ENCODE measurements at places on chromosomes 1 and 21.
A peak's percentile ranks its signal among the peaks of the same experiment; 100 is the strongest.

DNA sequence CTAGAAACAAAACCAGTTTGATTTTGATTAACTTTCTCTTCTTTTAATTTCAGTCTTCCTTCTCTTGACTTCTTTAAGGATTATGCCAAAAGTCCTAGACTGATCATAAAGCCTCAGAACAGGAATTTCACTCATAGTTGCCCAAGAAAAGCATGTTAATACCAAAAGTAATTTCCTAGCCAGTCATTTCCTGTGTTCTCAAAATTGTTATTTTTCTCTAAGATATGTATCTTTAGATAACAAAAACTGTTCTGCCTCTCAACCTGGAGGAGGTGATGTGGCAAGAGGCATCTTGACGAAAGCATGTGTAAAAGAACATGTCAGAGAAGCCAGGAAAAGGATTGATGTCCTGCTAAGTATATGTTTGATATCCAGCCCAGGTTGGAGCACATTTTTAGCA lies 78.0 kb upstream of the IPO9 start:
- DNase-seq: no peak

- DNase-seq: no peak
These were observed 26.3 kb upstream of the NHLH2 start for GRCh38 chr1:115867216-115867615.

- DNase-seq: no peak
These were observed 502.2 kb upstream of the PRMT6 start for GRCh38 chr1:106554294-106554693.

DNA sequence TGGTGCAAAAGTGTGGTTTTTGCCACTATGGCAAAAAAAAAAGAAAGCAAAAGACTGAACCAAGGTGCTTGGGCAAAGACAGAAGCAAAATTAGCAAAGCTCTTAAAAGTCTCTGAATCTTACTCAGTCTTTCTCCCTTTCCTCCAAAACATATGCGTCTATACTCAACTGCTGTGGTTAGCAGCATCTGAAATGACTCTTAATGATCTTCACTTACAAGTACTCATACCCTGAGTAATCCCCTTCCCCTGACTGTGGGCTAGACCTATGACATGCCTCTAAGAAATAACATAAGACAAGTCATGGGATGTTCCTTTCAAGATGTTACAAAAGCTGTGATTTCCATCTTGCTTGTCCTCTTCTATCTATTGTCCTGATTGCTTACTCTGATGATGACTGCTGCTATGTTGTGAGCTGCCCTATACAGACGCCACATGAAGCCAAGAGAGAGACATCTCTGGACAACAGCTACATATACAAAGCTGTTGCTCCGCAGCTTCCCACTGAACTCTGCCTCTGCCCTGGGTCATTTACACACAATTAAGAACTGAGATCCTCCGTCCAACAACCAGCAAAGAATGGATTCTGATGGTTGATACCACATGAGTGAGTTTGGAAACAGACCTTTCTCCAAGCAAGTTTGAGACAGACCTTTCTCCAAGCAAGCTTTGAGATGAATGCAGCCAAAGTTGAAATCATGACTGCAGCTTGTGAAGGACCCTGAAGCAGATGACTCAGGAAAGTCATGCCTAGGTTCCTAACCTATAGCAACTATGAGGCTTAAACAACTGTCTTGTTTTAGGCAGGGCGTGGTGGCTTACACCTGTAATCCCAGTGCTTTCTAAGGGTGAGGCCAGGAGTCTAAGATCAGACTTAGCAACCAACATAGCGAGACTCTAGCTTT lies 55.2 kb downstream of the PUM1 start:
- DNase-seq: peak; percentile 17

DNA sequence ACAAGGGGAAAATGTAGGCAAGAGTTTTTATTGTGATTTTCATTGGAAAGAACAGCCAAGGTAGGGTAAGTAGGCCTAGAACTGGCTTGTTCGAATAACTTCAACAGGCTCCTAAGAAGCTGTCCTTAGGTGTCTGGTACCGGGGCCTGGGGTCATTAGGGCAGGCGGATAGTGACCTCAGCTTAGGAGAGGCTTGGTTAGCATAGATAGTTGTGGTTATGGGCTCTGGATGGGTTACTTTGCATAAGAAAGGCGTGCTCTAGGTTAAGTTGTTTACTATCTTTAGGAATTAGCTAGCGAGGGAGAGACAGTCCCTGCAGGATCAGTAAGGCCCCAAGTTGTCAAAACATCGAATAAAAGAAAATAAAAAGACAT lies 20.7 kb upstream of the HPCAL4 start:
- no peak for DNase-seq

GRCh38 chr1:28822799-28823198 lies 10.8 kb downstream of the OPRD1 start:
- DNase-seq: no peak

DNA sequence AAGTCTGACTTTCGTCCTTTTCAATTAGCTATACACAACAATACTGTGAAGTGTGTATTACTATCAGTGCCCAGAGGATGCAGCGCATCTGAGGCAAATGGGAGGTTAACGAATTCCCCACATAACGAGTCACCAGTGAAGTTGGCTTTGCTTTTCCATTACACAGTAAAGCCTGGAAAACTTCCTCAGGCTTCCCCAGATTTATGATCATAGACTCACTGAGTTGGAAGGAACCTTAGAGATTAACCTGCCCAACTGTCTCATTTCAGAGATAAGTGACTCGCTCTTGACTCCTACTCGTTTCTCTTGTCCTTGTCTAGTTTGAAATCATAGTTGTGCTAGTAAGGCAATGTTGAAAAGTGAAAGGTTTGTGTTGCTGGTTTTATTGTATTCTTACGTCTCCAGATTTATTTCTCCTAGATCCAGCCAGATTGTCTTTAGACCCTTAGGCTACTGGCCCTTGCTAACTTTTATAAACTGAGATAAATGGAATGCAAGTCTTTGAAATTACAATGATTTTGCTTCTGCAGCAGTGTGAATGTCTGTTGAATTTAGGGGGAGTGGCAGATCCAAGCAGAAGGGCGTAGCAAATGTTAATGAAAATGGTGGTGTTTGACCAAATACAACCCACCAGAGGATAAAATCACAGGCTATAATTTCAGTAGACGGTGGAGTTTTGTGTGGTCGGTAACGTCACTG lies 17.3 kb downstream of the S1PR1 start:
- DNase-seq: no peak

DNA sequence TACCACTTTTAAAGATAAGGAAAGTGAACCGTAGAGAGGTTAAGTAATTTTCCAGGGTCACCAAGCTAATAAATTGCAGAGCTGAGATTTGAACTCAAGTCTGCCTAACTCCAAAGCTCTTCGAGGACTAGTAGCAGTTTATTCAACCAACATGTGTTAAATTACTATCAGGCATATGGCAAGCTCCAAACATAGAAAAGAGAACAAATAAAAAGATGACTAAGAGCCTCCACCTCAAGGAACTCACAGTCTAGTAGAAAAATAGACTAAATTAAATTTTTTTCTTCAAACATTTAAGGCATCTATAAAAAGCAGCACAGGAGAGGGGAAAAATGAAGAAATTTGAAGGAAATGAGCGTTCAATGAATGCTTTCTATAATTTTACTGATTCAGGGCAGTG lies 22.2 kb downstream of the SLC9C2 start:
- DNase-seq: no peak

GRCh38 chr1:94316183-94316582 lies 78.8 kb upstream of the ARHGAP29 start:
- DNase-seq: no peak

GRCh38 chr1:24890887-24891286 lies 39.2 kb downstream of the RUNX3 start:
- no peak for DNase-seq

GRCh38 chr1:75952016-75952415 lies 19.8 kb upstream of the ASB17 start:
- DNase-seq: no peak

- DNase-seq: no peak
These were observed 6.3 kb downstream of the CDKN2C start for GRCh38 chr1:50976111-50976889.

GRCh38 chr1:101112051-101112780 lies 86.6 kb upstream of the DPH5 start:
- DNase-seq: peak; percentile 83

DNA sequence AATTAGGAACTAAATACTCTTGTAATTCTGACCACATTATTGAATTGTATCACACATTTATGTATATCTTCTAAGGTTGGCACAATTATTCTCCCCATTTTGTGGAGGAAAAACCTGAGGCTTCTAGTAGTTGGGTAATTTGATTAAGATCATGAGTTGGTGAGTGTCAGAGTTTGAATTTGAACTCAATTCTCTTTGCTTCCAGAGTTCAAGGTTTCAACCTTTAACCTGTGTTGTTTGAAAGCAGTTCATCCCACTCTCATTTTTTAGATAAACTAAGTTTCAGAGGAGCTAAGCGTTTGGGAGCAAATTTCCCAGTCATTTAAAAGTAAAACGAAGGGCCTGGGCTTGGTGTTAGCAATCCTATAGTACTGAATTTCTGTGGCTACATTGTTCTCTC lies 293.4 kb downstream of the ADGRL2 start:
- DNase-seq: no peak

GRCh38 chr21:30081506-30081905 lies 85.1 kb downstream of the CLDN17 start:
- DNase-seq: no peak

DNA sequence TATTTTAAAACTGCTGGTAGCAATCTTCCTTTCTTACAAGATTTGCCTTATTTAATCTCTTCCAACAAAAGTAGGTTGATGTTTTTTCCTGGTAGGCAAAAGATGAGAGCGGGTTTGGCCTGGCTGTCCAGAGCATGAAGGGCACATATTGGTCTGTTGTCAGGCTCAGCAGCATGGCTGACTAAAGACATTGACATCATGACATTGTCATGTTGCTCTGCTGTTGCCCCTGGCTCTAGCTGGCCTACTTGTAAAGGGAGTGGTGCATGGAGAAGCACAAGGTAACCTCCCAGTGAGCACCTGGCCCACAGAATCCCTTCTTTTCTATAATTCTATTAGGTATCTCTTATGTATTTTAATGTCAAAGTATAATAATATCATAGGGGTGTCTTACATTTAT lies 23.6 kb downstream of the GNPAT start:
- DNase-seq: no peak

GRCh38 chr1:74681449-74681848 lies 7.9 kb upstream of the ERICH3 start:
- no peak for DNase-seq

DNA sequence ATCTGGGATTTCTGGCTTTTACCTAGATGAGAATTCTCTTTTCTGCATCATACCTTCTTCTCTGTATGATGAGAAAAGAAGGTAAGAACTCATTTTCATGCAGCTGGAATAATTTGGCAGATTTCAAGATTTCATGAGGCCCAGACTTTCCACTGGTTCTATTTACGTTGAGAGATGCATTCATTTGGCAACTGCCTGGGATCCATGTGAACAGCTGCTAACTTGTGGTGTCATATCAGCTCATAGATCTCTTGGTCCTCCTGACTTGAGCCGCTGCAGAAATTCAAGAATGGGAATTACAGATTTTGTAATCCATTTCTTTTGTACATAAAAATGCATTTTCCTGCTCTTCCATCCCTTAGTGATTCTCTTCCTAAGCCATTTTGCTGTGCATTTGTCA lies 17.1 kb upstream of the C1orf87 start:
- no peak for DNase-seq

GRCh38 chr1:10250663-10251062 lies 40.3 kb downstream of the KIF1B start:
- no peak for DNase-seq

DNA sequence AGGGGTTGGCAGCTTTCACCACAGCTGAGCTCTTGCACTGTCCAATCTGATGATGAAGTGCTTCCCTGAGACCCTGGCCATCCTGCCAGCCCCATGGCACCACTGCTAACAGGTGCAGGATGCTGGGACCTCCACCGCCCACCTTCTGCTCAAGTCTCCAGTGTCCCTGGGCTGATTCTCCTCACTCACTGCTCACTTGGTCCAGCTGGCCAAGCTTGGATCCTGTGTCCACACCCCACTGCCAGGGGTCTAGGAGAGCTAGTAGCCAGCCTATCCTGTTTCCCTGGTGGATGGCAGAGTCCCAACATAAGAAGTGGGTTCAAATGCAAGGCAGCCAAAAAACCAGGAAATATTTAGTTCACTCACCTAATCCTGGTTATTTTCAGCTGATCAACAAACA lies 217.2 kb upstream of the IRF2BP2 start:
- DNase-seq: no peak

GRCh38 chr1:30159015-30159414 lies 564.4 kb downstream of the MATN1 start:
- no peak for DNase-seq

DNA sequence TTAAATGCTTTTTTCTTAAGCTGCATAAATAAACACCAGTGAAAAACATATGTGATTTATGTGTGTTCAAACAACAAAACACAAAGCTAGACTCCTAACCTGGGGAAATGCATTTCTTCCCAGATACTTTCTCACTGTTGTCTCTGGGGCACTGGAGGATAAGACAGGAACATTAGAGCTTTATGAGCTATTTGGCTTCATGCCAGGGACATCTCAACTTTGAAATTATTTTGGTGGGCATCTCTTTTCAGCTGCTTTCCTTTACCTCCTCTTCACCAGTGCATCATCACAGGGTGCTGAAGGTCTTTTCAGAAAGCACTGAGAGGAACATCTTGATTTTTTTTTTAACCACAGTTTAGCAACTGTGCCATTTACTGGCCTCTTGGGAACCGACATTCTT lies 212.9 kb downstream of the DNM3 start:
- DNase-seq: no peak

DNA sequence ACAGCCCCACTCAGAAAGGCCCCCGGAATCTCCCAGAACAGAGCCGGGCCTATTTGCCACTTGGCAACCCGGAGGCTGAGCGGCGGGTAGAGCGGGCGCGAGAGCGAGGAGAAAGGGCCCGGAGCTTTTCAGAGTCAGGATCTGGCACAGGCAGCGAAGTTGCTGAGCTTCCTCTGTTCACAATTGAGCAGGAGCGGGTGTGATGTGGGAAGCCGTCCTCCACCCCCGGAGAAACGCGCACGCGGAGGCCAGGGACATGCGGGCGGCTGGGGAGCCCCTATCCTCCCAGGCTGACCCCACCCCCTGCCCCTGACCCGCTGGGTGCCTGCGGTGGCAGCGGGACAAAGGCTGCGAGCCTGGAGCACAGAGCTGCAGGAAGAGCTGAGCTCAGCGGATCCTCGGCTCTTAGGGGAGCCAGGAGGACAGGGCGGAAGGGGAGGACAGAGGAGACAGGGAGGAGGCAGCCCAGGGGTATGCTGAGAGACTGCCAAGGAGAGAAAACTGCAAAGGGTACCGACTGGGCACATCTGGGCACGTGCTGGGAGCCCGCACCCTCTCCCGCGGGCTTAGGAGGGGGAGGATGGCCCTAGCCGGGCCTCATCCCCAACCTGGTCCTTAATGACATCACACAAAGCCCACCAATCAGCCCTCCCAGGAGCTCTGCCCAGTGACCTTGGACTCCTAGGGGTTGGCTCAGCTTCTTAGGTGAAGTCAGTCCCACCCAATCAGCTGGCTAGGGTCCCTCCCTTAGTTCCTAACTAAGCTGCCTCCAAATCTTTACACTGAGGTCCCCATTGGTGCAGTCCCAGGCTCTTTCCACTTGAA lies 9.3 kb downstream of the KIF21B start:
- no peak for DNase-seq

GRCh38 chr1:26582836-26583460 lies 53.4 kb downstream of the RPS6KA1 start:
- peak; percentile 16 for DNase-seq

GRCh38 chr1:221743416-221744208 lies 1.7 kb upstream of the DUSP10 start:
- DNase-seq: no peak

GRCh38 chr1:9573723-9574122 lies 15.0 kb upstream of the TMEM201 start:
- no peak for DNase-seq

Measured in CD4-positive, alpha-beta T cell treated with Interleukin-6 for 4 hours (primary cell).